Thyroid gland (tissue), 4 donors: ENCODE measurements at places on chromosomes 12 and 14. TPM values are rescaled to one million over a fixed set of nuclear protein-coding genes. Genes with fewer than 3 reads are reported as not detected.

DNA sequence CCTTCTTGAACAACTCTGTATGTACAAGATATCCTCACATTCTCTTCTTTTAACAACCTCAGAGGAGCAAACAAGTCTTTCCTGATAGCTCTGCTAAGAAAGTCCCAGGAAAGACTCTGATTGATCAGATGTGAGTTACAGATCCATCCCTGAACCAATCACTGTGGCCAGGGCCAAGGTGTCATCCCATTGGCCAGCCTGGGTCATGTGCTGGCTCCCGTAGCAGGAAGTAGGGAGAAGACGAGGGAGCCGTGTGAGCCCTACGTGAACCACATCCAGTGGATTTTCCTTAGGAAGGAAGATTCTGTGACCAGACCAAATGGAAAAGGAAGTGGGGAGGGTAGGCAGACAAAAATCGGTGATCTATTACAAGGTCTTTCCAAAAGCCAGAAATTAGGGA lies 5.6 kb downstream of the P2RX7 start:
- no peak overlapping the region for H3K27ac ChIP-seq
- DNase-seq, result no peak
- no peak overlapping the region for H3K4me3 ChIP-seq
- H3K27me3 ChIP-seq, result no peaks in the 10 kb centered on the region
- H3K36me3 ChIP-seq, result no peaks in the 10 kb centered on the region

DNA sequence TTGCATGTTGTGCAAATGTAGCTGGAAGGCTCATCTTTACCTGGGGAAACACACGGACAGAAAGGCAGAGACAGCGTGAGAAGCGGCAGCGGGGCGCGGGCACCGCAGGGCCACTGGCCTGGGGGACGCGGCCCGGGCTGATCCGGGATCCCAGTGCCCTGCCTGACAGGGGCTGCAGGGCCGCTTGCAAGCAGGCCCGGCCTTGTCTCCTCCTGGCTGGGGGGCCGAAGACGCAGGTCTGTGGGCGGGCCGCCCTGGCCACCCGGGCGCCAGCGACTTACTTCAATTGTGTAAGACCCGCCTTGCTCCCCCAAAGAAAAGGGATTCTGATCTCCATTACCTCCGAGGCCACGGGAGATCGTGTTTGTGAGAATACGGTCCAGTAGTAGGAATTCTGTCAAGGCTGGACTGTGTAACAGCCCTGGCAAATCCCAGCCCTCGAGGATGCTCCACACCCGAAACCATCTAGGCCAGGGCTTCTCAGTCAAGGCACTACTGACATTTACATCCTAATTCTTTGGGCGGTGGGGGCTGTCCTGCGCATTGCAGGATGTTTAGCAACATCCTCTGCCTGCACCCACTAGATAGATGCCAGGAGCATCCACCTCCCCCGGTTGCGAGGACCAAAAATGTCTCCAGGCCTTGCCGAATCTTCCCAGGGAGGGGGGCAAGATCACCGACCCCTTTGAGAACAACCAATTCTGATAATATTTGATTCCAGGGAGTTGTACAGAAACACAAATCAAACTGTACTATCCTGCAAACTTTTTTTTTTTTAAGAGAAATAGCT lies 95.6 kb downstream of the BCL11B start:
- H3K36me3 ChIP-seq, result no peaks in the 10 kb centered on the region
- H3K27me3 ChIP-seq, result no peaks in the 10 kb centered on the region
- peaks cover 7% of the 10 kb centered on the region for H3K4me1 ChIP-seq
- no peak overlapping the region for H3K27ac ChIP-seq
- DNase-seq, result no peak
- H3K4me3 ChIP-seq, result no peak overlapping the region

DNA sequence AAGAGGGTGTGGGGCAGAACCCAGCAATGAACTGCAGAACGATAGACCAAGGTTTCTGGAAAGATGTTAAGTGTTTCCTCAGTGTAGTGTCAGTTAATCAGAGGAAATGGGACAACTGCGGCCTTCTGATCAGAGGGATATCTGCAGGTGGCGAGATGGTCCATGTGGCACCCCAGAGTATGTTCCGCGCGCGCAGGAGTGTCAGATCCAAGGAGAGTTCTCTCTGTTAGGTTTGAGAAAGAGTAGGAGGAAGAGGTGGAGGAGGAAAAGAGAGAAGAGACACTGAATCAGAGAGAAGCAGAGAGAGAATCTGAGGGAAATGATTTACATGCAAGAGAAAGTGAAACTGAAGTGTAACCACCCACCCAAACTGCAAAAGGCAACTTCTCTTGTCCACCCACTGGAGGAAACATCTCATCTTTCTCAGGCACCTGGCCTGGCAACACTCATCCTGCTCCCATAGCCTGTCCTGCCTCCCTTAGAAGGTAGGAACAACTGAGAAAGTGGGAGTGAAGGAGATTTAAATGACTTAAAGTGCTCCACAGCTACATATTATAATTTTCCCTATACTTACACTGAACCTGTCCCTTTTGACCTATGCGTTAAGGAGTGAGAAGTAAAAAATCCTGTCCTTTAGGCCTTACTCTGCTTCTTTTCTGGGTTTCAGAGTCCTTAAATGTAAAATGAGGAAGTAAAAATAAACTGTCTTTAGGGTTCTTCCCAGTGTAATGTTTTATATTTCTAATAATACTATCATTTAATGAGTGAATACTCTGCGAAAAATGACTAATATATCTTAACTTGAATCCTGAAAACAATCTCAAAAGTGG lies 6.8 kb upstream of the TESPA1 start:
- no peaks in the 10 kb centered on the region for H3K27me3 ChIP-seq
- no peak for DNase-seq
- no peak overlapping the region for H3K4me3 ChIP-seq
- H3K4me1 ChIP-seq, result peaks cover 8% of the 10 kb centered on the region

GRCh38 chr12:40691913-40692764 lies at the start of gene CNTN1:
Gene CNTN1 (plus strand): TSS chr12:40692439.
- DNase-seq, result no peak
- H3K4me3 ChIP-seq, result no peak within 1 kb of the TSS
- H3K4me1 ChIP-seq, result peaks cover 13% of the 10 kb centered on the region

DNA sequence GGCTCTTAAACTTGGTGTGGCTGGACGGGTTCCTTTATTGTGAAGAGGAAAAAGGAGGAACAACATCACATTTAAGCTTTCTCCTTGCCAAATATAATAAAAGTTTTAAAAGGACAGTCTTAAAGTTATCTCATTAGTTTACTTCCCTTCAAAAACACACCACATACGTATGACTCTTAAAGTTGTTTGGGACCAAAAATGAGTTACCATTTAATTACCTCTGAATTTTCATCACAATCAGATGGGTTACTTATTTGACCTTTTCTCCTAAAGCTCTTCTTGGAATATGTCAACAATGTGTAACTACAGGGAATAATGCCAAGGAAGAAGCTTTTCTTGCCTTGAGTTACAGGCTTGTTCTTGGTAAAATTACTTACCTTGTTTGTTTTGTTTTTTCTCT lies 16.4 kb downstream of the RAB21 start:
- no peak overlapping the region for H3K4me3 ChIP-seq
- no peaks in the 10 kb centered on the region for H3K27me3 ChIP-seq
- no peak for DNase-seq
- H3K36me3 ChIP-seq, result peaks cover 14% of the 10 kb centered on the region
- H3K27ac ChIP-seq, result no peak overlapping the region

The SAMD15 gene
- total RNA-seq, result 4.8 TPM

The DDHD1 gene
- 17.6 TPM for total RNA-seq

The PROX2 gene
- total RNA-seq, result not detected
